ENCODE measurements at places on chromosomes 12 and 14.
A peak's percentile ranks its signal among the peaks of the same experiment; 100 is the strongest.

- DNase-seq: no peak
These were observed 132.8 kb upstream of the CCND2 start for GRCh38 chr12:4140581-4141301.

DNA sequence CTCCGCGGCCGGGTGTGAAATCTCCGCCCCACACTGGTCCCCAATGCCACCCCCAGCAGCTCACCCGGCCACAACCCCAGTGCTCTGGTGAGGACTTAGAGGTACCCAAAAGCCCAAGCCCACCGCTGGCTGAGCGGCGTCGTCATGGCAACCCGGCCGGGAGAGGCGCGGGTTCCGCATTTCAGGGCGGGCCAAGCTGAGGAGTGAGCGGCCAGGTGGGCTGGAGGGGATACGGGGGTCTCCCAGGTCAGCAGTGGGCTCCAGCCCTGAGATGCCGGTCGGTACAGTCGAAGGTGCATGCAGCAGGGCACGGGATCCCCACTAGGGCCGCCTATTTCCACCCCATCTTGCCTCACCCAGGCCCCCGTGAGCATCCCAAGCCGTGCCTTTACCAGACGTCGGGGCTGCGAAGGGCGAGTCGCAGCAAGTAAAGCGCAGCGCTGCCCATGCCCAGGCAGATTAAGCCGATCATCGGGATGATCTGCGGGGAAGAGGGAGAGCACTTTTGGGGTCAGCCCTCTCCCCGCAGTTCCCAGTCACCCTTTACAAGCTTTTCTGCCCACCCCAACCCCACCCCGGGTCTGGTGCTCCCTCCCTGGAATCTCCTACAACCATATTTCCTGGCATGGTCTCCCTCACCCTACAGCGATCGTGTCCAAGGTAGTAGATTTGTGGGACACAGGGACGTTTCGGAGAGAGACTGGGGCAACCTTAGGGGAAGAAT, 6.9 kb downstream of the SHMT2 start:
- peak; percentile 50 for DNase-seq

DNA sequence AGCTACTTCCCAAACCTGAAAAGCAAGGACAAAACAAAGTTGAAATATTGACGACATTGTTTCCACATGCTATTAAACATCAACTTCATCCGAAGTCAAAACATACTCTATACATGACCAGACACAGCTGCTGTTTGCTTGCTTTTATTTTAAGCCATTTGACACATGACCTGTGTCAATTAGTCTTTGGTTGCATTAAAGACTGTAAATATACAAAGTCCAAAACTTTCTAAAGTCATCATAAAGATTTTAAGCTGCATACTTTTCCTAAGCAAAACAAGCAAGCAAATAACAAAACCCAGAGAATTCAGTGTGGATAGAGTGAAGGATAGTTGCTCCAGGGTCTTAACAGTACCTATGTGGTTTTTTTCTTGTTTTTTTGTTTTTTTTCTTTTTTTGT, 21.8 kb downstream of the HAL start:
- no peak for DNase-seq

- DNase-seq: no peak
These were observed 187.6 kb downstream of the RMST start for GRCh38 chr12:97650242-97650641.

DNA sequence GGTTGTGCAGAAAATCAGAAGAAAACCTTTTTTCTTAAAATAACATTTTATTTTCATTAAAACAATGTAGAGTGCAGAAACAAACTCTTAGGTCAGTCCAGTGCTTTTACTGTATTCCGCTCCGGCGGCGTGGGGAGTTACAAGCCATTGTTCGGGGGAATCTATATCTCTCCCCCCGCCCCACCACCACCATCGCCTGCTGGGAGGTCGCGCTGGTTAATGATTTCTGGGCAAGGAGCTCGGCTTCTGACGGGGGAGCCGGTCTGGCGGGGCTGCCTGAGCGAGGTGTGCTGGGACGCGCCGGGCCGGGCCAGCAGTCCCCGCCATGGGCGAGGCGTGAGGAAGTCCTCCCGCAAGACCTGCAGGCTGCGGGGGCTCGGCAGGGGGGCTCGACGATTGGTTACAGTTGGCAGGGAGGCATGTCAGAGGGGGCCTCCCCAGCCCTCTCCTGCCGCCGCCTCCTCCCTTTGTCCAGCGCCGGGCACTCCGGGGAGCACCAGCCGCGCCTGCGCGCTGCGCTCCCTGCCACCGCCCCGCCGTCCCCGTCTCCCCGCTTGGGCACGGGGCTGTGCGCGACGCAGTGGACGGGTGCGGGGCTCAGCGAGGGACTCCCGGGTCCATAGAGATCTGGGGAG, 1.0 kb upstream of the DUSP6 start:
- DNase-seq: peak; percentile 85

DNA sequence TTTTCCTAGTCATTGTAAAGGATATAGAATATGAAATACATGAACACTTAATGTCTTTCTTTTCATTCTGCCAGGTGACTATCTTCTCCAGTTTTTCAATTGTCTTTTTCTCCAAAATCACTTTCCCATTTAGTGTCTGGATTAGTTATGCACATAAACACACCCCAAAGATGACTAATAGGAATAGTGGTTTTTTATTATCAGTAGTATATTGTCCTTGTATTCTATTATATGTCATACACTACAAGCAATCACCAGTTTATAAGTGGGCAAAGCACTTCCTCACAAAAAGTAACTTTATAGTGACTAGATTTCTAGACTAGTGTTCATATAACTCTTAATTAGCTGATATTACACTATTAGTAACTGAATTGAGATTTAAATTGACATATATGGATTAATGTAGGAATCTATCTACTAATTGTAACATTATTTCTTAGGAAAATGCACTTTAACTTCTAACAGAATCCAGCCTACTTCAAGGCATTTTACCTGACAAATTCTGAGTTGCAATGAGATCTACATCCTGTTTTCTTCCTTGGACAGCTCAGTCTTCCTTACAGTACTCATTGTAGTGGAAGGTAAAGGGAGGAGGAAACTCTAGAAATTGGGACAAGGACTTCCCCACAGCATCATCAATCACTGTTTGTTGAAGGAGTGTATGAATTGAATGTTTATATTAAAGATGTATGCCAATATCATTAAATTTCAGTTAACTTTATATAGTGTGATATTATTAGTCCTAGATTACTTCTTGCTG, 186.1 kb upstream of the GARIN2 start:
- no peak for DNase-seq

- no peak for DNase-seq
These were observed 11.6 kb upstream of the UNC119B start for GRCh38 chr12:120698665-120699064.

DNA sequence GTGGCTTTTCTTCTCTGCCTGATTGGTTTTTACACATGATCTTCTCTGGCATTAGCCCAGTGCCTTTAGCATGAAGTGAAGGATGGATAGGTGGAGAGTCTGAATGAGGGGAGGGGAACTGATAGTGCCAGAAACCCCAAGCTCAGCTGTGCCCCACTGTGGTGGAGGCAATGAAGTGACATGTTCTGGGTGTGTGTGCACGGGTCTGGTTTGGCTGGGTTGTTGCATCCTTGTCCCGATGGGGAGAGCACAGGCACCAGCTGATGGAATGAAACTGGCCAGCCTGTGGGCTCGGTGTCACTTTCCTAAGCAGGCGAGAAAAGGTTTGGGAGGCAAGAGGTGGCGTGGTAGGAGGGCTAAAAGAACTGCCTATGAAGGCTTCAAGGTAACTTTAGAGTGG, 65.3 kb downstream of the CACNA1C start:
- DNase-seq: no peak

DNA sequence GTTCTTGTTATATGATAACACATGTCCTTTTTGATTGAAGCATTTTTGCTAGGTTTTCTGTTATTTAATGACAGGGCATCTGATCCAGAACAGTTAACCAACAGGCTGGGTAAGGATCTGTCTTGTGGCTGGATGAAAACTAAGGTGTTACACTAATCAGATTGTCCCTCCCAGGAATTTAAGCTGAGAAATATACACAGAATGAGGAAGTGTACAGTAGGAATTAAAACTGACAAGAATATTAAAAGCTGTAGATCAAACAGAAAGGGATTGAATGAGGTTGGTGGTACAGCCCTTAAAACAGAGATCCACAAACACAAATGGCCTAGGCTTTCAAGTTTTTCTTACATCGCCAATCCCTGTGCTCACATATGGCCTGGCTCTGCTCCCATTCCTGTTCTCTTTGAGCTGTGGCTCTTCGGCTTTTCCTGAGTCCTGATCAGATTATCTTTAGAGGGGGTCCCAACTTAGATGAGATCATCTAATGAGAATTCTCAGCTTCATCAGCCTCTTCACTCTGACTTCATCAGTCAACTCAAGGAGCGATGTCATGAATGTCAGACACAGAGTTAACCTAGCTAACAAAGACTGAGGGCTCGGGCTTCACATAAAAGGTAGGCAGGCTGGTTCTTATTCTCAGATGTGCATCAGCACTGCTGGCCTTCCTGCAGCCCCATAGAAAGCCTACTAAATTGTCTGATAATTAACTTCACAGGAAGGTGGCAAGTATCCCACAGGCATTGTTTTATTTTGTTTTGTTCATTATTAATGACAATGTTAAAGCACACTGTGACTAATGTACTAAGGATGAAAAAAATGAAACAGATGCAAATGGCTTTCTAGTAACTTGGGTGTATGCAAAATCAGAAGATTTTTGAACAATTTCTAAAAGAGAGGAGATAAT, 11.4 kb downstream of the PYGL start:
- no peak for DNase-seq

DNA sequence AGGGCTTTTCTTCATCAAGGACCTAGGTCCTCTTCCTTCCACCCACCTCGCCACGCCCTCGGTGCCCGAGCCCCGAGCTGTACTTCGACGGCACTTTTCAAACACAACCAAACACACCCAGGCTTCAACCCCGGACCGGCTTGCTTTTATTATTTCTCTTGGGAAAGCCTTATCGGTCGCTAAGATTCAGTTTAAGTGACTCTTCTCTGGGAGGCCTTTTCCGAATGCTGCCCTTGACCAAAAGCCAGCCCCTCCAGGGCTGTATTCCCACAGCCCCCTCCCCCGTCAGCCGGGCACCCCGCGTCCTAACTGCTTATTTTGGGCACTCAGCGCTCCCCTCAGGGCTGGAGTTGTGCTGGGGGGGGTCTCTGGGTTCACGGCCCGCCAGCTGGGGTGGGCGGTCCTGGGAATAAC, 644 bp upstream of the PPP4R4 start:
- no peak for DNase-seq

GRCh38 chr14:58356268-58356667, 39.5 kb upstream of the TOMM20L start:
- DNase-seq: no peak

- DNase-seq: no peak
These were observed 24.3 kb downstream of the DLK1 start for GRCh38 chr14:100750762-100751699.
